ENCODE measurements at places on chromosomes 4 and X.

GRCh38 chr4:124938836-124939235 is 226.3 kb upstream of the ANKRD50 start:
- H3K36me3 ChIP-seq, result no peaks in the 10 kb centered on the region
- no peak for DNase-seq
- H3K27me3 ChIP-seq, result no peaks in the 10 kb centered on the region
- no peak overlapping the region for H3K4me3 ChIP-seq

- H3K4me3 ChIP-seq, result no peak overlapping the region
- DNase-seq, result no peak
- H3K36me3 ChIP-seq, result no peaks in the 10 kb centered on the region
- no peak overlapping the region for H3K27ac ChIP-seq
- H3K4me1 ChIP-seq, result peaks cover 5% of the 10 kb centered on the region
These were observed 206.3 kb downstream of the ARHGAP24 start for GRCh38 chr4:85681221-85681657.

- H3K27me3 ChIP-seq, result no peaks in the 10 kb centered on the region
- H3K36me3 ChIP-seq, result no peaks in the 10 kb centered on the region
- DNase-seq, result no peak
- no peak overlapping the region for H3K4me3 ChIP-seq
- no peaks in the 10 kb centered on the region for H3K4me1 ChIP-seq
These were observed 91.1 kb downstream of the TMEM47 start for GRCh38 chrX:34565981-34566380.

DNA sequence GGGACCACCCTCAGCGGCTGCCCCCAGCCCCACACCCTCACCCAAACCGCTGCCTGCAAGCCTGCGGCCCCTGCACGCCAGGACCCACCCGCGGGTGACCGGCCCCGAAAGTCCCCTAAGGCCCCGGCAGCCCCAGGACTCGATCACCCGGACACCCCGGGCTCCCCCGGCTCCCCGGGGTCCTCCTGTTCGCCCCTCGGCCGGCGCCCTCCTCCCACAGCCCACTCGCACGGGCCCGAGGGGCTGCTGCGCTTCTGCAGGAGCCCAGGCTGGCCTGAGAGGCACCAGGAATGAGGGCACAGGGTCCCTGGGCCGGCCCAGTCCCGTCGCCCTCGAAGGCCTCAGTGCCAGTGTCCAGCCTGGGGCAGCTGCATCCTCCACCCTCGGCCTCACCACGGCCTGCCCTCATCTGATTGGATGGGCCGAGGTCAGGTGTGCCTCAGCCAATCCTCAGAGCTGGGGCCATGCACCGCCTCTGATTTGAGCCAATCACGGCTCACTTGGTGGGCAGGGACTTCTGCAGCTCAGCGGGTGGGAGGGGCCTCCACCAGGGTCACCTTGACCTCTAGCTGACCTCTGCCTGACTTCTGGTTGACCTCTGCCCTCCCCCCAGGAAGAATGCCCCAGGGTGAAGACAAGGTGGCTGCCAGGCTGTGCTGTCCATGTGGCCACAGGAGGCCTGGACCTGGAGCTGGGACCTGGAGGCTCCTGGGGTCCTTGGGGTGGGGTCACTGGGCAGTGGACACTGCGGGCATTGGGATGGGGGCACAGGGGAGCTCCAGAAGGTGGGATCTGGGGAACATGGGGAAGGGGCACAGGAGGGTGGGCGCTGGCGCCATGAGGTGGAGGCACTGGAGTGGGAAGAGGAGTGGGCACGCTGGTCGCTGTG is 97.6 kb upstream of the NKX1-1 start:
- DNase-seq, result no peak
- H3K27ac ChIP-seq, result no peak overlapping the region
- H3K27me3 ChIP-seq, result peaks cover 5% of the 10 kb centered on the region

GRCh38 chr4:86963697-86964096 is 28.9 kb downstream of the AFF1 start:
- peaks cover under 1% of the 10 kb centered on the region for H3K36me3 ChIP-seq
- peaks cover 26% of the 10 kb centered on the region for H3K4me1 ChIP-seq
- no peak for DNase-seq
- H3K4me3 ChIP-seq, result no peak overlapping the region
- no peaks in the 10 kb centered on the region for H3K27me3 ChIP-seq

GRCh38 chrX:2373615-2374014 is 127.2 kb downstream of the DHRSX start:
- DNase-seq, result no peak
- H3K27me3 ChIP-seq, result no peaks in the 10 kb centered on the region
- H3K4me1 ChIP-seq, result peaks cover 13% of the 10 kb centered on the region
- peaks cover 33% of the 10 kb centered on the region for H3K36me3 ChIP-seq

DNA sequence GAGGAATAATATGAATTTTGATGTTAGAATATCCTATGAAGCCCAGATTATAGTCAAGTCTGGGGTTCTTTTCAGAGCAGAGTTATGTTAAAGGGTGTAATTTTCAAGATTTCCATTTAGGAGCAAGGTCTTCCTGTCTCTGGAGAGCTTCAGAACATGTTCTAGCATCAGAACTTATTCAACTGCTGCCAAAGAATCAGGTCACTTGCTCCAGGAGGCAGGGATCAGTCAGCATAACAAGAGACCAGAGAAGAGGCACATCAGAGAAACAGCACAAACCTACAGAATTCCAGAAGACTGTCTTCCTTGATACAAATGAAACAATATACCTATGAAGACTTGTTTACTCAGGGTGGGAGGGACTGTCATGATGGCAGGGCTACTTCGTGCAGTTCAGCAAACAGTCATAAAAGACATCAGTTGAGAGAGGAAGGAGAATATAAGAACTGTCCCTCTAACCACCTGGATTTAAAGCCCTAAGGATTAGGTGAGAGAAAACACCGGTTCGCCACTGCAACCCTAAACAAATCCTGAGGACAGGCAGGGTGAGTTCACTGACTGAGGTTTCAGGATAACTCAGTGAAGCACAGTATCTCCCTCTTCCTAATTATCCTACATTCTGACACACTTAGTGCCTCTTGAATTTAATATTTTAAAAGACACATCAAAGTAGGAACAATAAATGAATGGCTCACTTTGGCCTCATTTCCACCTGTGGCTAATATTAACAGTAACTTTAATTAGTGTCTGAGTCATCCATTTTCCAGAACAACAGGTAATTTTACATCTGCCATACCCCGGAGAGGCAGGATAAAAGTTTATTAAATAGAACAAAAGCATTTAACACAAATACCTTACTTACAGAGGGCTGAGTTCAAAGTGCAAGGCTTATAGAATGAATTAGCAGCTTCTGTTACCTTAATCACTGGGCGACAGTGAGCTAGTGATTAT is 93.0 kb downstream of the HDAC8 start:
- H3K27ac ChIP-seq, result no peak overlapping the region
- no peak overlapping the region for H3K4me3 ChIP-seq
- no peak for DNase-seq
- no peaks in the 10 kb centered on the region for H3K4me1 ChIP-seq

DNA sequence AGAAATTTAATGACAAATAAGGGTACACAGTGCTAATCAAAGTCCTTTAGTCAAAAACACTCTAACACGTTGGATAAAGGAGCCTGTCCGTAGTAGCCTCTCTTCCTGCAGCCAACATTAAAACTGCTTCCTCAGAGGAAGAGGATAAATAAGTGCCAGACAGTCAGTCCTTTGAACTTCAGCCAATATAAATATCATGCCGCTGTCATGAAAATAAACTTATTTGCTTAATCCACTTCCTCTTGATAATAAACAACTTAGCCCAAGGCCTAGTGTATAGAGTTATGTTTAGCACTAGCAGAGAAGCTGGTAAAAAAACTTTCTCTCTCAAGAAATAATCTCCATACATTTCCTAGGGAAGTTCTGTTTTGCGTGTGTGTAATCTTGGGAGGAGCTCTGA is 196.7 kb downstream of the HS3ST1 start:
- no peaks in the 10 kb centered on the region for H3K36me3 ChIP-seq
- no peak overlapping the region for H3K27ac ChIP-seq
- no peak overlapping the region for H3K4me3 ChIP-seq
- no peaks in the 10 kb centered on the region for H3K27me3 ChIP-seq
- no peak for DNase-seq
- no peaks in the 10 kb centered on the region for H3K4me1 ChIP-seq

GRCh38 chr4:70158576-70158975 is 4.5 kb downstream of the PRR27 start:
- H3K4me1 ChIP-seq, result no peaks in the 10 kb centered on the region
- no peaks in the 10 kb centered on the region for H3K36me3 ChIP-seq
- H3K27ac ChIP-seq, result no peak overlapping the region
- no peak for DNase-seq
- H3K4me3 ChIP-seq, result no peak overlapping the region

DNA sequence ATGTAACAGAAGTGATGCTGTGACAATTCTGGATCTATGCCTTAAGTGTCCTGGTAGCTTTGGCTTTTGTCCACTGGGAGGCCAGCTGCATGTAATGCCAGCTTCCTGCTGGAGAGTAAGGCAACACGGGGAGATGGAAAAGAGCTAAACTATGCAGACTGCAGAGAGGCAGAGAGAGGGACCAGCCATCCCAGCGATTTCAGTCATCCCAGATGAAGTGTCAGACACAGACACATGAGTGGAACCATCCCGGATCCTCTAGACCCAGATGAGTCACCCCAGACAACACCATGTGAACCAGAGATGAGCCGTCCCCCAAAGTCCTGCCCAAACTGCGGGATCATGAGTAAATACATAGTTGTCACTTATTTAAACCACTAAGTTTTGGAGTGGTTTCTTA is 14.6 kb downstream of the SRPX start:
- no peaks in the 10 kb centered on the region for H3K36me3 ChIP-seq
- DNase-seq, result no peak
- H3K4me3 ChIP-seq, result no peak overlapping the region
- H3K4me1 ChIP-seq, result no peaks in the 10 kb centered on the region
- H3K27ac ChIP-seq, result no peak overlapping the region

DNA sequence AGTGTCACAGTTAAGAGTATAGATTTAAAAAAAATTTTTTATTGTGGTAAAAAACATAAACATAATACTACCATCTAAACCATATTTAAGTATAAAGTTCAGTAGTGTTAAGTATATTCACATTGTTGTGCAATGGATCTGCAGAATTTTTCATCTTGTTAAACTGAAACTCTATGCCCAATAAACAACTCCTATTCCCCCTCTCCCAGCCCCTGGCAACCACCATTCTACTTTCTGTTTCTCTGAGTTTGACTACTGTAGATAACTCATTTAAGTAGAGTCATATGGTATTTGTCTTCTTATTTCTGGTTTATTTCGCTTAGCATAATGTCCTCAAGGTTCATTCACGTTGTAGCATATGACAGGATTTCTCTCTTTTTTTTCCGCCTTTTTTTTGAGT is 112.4 kb downstream of the PTTG2 start:
- no peaks in the 10 kb centered on the region for H3K27me3 ChIP-seq
- no peak overlapping the region for H3K4me3 ChIP-seq
- H3K36me3 ChIP-seq, result peaks cover 28% of the 10 kb centered on the region

GRCh38 chrX:8245411-8245810 is 74.3 kb upstream of the VCX2 start:
- H3K4me1 ChIP-seq, result no peaks in the 10 kb centered on the region
- no peaks in the 10 kb centered on the region for H3K27me3 ChIP-seq
- no peak for DNase-seq
- H3K27ac ChIP-seq, result no peak overlapping the region
- H3K4me3 ChIP-seq, result no peak overlapping the region

- H3K36me3 ChIP-seq, result peaks cover 5% of the 10 kb centered on the region
- H3K4me1 ChIP-seq, result no peaks in the 10 kb centered on the region
- H3K27me3 ChIP-seq, result no peaks in the 10 kb centered on the region
- no peak overlapping the region for H3K4me3 ChIP-seq
- no peak for DNase-seq
These were observed 14.4 kb downstream of the ITGB1BP2 start for GRCh38 chrX:71315917-71316316.

All from naive thymus-derived CD8-positive, alpha-beta T cell (primary cell).